Activated T-helper 1 cell treated with anti-CD3 and anti-CD28 coated beads, Interleukin-12 subunit alpha, Interleukin-12 subunit beta, Interleukin-2, Interleukin-4 antibody, amounts not matched to agents 30 ng/mL and 10 ng/mL and 1 ng/mL, durations not matched to agents 14 hours and 24 hours and 36 hours (primary cell): ENCODE measurements at places on chromosomes 12 and 14. TPM values are rescaled to one million over a fixed set of nuclear protein-coding genes. Genes with fewer than 3 reads are reported as not detected.

C12orf50 gene
- 0.07 TPM in 1 of 2 replicates, not detected in the other for total RNA-seq

SLCO1B1 gene
- not detected in 2 replicates for total RNA-seq

GRCh38 chr14:54625112-54625511 lies 58.2 kb downstream of the SAMD4A start:
- DNase-seq: no peak
- H3K36me3 ChIP-seq: peaks cover 2% of the 10 kb centered on the region
- H3K27me3 ChIP-seq: no peaks in the 10 kb centered on the region
- no peak overlapping the region for H3K4me3 ChIP-seq

DNA sequence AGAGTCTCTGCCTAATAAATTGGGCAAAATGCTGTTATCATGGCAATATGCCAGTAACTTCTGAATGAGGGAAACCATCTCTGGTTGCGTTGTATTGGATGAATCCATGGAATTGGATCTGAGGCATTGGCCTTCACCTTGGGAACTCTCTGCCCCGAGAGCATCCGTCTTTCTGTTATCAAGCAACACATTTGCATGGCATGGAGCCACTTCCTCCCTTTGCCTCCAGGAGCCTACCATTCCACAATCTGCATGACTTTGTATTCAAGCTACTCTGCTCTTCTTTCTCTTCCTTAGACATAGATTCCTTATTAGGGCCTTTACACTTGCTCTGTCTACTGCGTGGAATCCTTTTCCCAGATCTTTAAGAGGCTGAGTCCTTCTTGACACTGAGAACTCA lies 57.2 kb downstream of the RIC8B start:
- peaks cover 8% of the 10 kb centered on the region for H3K36me3 ChIP-seq
- no peaks in the 10 kb centered on the region for H3K27me3 ChIP-seq
- DNase-seq: no peak
- H3K4me1 ChIP-seq: no peaks in the 10 kb centered on the region
- no peak overlapping the region for H3K4me3 ChIP-seq

ENDOU gene
- not detected in 2 replicates for total RNA-seq

GRCh38 chr14:67579636-67580035 lies 20.4 kb downstream of the PIGH start:
- peaks cover 6% of the 10 kb centered on the region for H3K4me1 ChIP-seq
- no peaks in the 10 kb centered on the region for H3K36me3 ChIP-seq
- no peak overlapping the region for H3K27ac ChIP-seq

GRCh38 chr14:102819176-102819628 lies 42.0 kb downstream of the TRAF3 start:
- no peaks in the 10 kb centered on the region for H3K27me3 ChIP-seq
- peaks cover 85% of the 10 kb centered on the region for H3K4me1 ChIP-seq
- peak overlapping the region; percentile 81 for H3K4me3 ChIP-seq

GRCh38 chr12:62401631-62402030 lies 65.0 kb upstream of the MON2 start:
- peaks cover 15% of the 10 kb centered on the region for H3K4me1 ChIP-seq
- peaks cover 37% of the 10 kb centered on the region for H3K36me3 ChIP-seq
- DNase-seq: no peak
- H3K27me3 ChIP-seq: no peaks in the 10 kb centered on the region
- H3K4me3 ChIP-seq: no peak overlapping the region
- no peak overlapping the region for H3K27ac ChIP-seq

- H3K27ac ChIP-seq: no peak overlapping the region
- peaks cover 31% of the 10 kb centered on the region for H3K4me1 ChIP-seq
Observed at GRCh38 chr14:101705733-101706508, 55.6 kb upstream of the PPP2R5C start.

- H3K4me1 ChIP-seq: no peaks in the 10 kb centered on the region
- H3K27me3 ChIP-seq: no peaks in the 10 kb centered on the region
- H3K4me3 ChIP-seq: no peak overlapping the region
- H3K27ac ChIP-seq: no peak overlapping the region
- no peak for DNase-seq
- no peaks in the 10 kb centered on the region for H3K36me3 ChIP-seq
Observed at GRCh38 chr14:68448252-68448902, 344.5 kb downstream of the ZFP36L1 start.

- H3K27ac ChIP-seq: no peak overlapping the region
- peaks cover 41% of the 10 kb centered on the region for H3K36me3 ChIP-seq
- no peaks in the 10 kb centered on the region for H3K4me1 ChIP-seq
Observed at GRCh38 chr14:71013551-71014192, 106.4 kb downstream of the PCNX1 start.

DNA sequence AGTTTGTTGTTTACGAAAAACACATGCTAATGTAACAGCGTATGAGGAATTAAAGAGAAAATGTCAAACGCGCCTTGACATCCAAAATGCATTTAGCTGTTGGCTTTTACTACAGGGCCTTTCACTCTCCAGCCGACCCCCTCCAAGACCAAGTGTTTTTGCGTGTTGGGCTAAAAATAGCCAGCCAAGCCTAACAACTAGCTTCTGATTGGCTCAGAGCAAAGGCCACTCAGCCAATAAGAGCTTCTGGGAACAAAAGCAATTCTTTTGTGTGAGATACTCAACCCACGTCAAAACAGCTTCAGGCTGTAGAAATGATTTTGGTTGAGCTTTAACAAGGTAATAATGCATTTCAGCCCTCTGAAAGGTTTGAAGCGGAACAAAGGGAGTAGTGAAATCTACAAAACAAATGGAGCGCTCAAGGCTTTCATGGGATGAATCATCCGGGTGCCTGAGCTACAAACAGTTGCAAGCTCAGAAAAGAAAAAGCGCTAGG lies 198.7 kb upstream of the DCN start:
- H3K27me3 ChIP-seq: peaks cover 5% of the 10 kb centered on the region
- H3K36me3 ChIP-seq: no peaks in the 10 kb centered on the region
- peak overlapping the region; percentile 76 for H3K4me3 ChIP-seq

TPH2 gene
- not detected in 2 replicates for total RNA-seq
